Mesenteric fat pad (tissue), 1 donor: ENCODE measurements at places on chromosomes 1 and 21.

GRCh38 chr1:232011961-232012360 is 385.4 kb downstream of the DISC1 start:
- no peak for DNase-seq

DNA sequence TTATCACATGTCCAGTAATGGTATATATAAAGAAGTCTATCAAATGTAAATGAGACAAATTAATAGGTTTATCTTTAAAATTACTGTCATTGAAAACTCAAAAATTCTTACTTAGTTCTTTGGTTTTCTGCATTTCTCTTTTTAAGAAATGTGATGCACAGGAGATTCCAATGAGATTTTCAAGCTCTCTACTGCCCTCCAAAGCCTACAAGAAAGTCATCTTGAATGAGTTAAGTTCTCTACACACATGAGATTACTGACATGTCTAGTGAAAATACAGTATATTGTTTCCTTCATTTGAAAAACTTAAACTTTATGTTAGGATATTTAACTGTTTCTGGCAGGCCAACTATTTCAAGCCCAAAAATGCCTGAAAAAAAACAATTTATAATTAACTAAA is 68.8 kb downstream of the ITGB3BP start:
- no peak for DNase-seq

DNA sequence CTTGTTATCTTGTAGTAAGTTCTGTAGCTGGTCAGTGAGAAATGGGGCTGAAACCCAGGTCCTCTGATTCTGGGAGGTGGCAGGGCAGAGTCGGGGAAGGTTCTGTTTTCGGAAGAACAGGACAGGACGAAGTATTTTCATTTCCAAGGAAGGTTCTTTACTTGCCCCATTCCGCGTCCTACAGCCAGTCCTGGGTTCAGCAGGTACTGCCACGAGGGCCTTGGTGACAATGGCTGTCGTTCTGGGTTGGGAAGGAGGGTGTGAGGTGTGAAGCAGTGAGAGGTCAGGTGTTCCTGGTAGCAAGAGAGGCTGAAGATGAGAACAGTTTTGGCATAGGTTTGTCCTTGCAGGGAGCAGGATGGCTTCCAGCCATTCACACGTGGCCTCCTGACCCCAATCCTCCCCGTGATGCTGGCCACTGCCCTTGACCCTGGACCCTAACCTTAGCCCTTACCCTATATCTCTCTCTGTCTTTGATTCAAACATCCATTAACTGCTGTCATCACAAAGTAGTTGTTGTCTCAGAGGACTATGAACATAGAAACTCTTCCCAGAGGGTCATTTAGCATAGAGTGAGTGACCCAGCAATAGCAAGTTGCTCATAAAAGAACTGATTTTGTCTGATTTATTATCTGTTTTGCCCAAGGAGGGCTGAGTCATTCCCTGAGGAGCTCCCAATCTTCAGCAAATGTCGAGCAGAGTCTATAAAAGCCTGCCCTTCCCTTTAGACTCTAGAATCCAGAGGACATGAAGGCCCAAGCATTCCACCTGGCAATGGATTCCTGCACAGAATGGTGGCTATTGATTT is 25.0 kb downstream of the VASH2 start:
- no peak for DNase-seq

DNA sequence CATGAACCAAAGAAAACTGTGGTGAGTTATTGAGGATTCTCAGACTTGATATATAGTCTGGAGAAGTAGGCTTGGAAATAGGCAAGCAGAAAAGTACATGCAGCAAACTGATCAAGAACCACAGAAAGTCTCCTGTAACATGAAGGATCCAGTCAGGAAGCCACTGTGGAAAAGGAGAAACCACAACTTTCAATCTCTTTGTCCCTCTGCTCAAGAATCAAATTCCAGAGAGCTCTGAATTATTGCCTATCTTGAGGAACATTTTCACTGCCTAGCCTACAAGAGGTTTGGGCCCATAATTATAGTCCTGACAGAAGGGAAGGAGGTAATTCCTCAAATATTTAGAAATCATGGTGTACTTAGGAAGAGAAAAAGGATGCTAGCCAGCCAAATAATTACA is 43.0 kb upstream of the ADAMTS1 start:
- DNase-seq: no peak

GRCh38 chr1:91854852-91855534 is 31.0 kb downstream of the TGFBR3 start:
- DNase-seq: no peak
